Stimulated activated CD8-positive, alpha-beta memory T cell treated with anti-CD3 and anti-CD28 coated beads, Interleukin-15, amount 100 ng/mL, for 4 hours (primary cell): ENCODE measurements at places on chromosomes 5 and 9.

- DNase-seq = no peak
Observed at GRCh38 chr5:75678155-75678554, 39.1 kb downstream of the POC5 start.

GRCh38 chr5:128224336-128224735, 140.8 kb downstream of the SLC12A2 start:
- DNase-seq = no peak

DNA sequence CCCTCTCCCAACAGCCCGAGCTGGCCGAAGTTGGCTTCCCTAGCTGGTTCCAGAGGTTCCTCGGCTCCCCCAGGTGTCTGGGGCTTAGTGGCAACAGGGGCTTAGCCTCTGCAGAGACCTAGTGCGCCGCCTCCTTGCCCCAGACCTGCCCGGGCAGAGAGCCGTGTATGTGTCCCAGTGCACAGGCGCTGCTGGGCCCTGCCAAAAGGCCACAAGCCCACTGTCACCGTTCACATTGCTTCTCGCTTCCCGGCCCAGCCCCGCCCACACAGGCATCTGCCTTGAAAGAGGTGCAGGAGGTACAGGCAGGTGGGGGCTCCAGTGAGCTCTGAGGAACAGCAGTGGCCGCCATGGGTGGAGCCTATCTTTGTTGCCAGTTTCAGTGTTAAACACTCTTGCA, 2.5 kb upstream of the CACFD1 start:
- no peak for DNase-seq

DNA sequence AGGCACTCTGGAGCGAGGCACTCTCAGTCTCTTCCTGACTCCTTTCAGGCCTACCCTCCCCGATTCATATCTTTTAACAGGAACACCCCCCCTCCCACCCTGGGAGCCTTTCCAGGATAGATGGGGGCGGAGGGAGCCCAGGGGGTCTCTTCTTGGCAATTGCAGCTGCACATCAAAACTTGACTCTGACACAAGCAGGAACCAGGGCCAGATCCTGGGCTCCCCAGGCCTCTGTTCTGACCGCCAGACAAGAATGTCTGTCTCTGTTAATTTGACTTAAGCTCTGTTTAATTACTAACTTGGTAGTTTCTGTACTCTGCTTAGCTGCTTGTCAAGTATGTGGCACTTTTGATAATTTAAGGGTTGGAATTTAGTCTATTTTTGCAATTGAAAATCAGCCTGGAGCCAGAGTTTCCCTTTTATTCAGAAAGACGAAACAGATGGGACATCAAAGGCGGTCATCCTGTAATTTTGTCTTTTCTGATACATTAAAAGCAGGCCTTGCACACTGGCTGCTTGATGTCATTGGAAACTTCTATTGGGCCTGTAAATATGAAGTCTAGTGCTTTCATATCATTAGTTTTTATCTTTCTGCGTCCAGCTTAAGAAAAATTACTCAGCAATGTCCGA, 43.3 kb downstream of the ACTL7B start:
- no peak for DNase-seq

- DNase-seq = no peak
Observed at GRCh38 chr5:39080597-39081204, 6.5 kb upstream of the RICTOR start.

DNA sequence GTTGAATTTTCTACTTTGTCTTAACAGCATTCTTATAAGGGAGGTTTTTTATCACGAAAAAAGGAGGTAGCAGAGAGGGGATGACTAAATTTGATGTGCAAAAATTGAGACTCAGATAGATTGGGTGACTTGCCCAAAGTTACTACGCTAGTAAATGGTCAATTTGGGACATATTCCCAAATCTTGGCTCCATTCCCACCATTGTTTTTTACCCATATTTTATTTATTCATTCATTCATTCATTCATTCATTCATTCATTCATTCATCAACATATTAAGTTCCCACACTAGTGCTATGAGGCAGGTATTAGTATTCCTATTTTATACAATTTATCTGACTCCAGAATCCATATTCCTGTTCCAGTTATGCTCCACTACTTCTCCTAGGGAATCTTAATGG, 85.6 kb downstream of the HACD4 start:
- no peak for DNase-seq
